Naive thymus-derived CD8-positive, alpha-beta T cell (primary cell): ENCODE measurements at places on chromosomes 16 and 17. TPM values are rescaled to one million over a fixed set of nuclear protein-coding genes. Genes with fewer than 3 reads are reported as not detected.
A peak's percentile ranks its signal among the peaks of the same experiment; 100 is the strongest.

The SSTR5 gene
- total RNA-seq, result not detected

The SEZ6L2 gene
- not detected for total RNA-seq

The KIF2B gene
- not detected for total RNA-seq

The NPEPPS gene
- 101 TPM for total RNA-seq

The GUCY2D gene
- total RNA-seq, result not detected

The CCL5 gene
- total RNA-seq, result 87.4 TPM

The CETP gene
- total RNA-seq, result not detected

The XPO6 gene
- 470 TPM for total RNA-seq

- DNase-seq, result no peak
- H3K27me3 ChIP-seq, result no peaks in the 10 kb centered on the region
- H3K4me1 ChIP-seq, result peaks cover 57% of the 10 kb centered on the region
Observed at GRCh38 chr16:19522397-19522732, 467 bp upstream of the GDE1 start.

DNA sequence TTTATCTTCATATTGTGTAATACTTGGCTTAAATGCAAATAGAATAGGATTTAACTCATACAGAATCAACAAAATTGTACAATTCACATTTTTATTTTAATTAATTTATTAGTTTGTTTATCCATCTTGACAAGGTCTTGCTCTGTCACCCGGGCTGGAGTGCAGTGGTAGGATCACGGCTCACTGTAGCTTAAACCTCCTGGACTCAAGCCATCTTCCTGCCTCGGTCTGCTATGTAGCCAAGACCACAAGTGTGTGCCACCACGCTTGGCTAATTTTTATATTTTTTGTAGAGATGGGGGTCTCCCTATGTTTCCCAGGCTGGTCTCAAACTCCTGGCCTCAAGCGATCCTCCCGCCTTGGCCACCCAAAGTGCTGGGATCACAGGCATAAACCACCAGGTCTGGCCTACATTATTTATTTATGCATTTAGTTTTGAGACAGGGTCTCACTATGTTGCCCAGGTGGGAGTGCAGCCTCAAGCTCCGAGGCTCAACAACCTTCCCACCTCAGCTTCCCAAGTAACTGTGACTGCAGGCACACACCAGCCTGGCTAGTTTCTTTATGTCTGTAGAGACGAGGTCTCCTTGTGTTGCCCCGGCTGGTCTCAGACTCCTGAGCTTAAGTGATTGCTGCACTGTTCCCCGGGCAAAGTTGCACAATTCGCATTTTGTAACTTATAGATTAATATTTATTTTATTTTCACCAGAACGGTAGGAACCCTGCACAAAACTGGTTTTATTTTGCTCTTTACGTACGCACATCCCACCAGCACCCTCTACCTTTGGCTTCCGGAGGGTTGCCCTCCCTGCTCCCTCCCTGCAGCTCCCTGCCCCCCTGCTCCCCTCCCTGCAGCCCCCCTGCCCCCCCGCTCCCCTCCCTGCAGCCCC lies 4.9 kb downstream of the DPEP1 start:
- no peaks in the 10 kb centered on the region for H3K36me3 ChIP-seq
- H3K4me3 ChIP-seq, result no peak overlapping the region
- peaks cover 10% of the 10 kb centered on the region for H3K4me1 ChIP-seq
- no peak overlapping the region for H3K27ac ChIP-seq

DNA sequence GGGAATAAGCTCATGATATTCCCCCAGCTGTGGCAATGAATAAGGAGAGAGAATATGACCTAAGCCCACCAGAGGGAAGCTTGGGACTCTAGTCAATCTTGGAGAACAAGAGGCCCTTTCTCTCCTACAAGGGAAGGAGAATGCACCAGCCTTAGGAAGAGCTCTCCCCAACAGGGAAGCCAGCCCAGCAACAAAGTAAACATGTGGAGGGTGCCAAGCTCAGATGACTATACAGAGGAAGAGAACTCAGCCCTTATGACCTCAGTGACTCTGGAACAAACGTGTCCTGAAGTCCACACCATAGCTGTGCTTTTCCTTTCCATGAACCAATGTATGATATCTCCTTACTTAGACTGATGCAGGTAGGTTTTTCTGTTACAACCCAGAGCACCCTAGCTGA lies 219.7 kb downstream of the GSG1L start:
- DNase-seq, result no peak
- no peak overlapping the region for H3K4me3 ChIP-seq
- H3K27me3 ChIP-seq, result peaks cover 11% of the 10 kb centered on the region
- H3K36me3 ChIP-seq, result no peaks in the 10 kb centered on the region

DNA sequence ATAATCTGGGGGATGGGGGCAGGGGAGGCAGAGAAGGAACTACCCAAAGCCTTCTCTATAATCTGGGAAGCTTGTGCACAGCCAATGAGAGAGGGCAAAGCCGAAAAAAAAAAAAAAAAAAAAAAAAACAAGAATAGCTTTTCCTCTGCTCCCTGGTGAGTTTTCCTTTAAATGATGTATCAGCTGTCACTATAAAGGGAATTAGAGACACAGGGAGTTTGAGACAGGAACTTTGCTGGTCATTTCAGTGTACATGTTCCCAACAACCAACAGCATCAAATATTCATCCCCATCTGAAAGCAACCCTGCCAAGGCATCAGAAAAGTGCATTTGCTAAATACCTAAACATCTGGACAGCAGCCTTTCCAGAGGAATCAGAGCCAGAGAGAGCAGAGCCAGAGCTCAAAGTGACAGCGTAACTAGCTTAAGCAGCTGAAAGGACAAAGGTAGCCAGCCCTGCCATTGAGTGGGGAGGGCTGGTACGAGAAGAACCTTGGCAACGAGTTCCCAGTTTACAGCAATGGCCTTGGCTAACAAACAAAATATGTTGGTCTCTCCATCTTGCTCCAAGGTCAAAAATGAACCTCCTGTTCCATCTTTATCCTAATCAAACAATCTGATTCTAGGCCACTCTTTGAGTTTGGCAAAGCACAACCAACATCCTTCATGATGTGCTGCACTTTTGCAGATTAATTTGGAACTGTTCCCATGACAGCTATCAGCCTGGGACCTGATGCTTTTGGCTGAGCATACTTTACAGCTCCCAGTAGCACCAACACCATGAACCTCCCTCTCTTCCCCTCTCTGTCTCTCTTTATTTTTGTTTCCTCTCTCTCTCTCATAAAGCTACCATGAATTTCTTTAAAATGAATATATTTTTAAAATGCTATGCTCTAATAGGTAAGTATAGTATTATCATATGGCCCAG lies 143.7 kb upstream of the GNAO1 start:
- H3K36me3 ChIP-seq, result no peaks in the 10 kb centered on the region
- H3K27me3 ChIP-seq, result peaks cover 10% of the 10 kb centered on the region
- no peak overlapping the region for H3K27ac ChIP-seq
- DNase-seq, result no peak

GRCh38 chr16:86042393-86042792 lies 143.4 kb downstream of the IRF8 start:
- H3K4me3 ChIP-seq, result no peak overlapping the region
- peaks cover 18% of the 10 kb centered on the region for H3K27me3 ChIP-seq
- peaks cover 25% of the 10 kb centered on the region for H3K4me1 ChIP-seq
- H3K36me3 ChIP-seq, result no peaks in the 10 kb centered on the region
- no peak for DNase-seq

DNA sequence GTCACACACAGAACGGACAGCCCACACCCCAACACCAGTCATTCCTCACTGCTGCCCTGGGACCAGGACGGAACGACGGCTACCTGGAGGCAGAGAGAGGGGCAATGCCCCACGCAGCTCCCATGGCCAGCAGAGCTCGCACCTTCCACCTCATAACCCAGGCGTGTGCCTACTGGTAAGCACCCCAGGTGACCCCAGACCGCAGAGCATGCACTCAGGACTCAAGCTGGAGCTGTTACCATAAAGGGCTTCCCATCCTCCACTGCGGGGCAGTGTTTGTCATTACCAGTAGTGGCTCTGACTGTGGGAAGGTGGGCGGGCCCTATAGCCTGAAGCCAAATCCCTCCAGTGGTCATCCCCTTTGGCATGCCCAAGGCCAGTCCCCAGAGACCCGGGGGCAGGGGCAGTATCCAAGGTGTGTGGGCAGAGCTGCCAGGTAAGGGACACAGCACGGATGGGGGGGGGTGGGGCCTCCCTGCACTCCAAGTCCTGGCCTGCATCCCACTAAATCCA lies 4.7 kb upstream of the BCAR1 start:
- H3K27me3 ChIP-seq, result peaks cover 74% of the 10 kb centered on the region
- H3K4me3 ChIP-seq, result no peak overlapping the region
- peaks cover 5% of the 10 kb centered on the region for H3K4me1 ChIP-seq

DNA sequence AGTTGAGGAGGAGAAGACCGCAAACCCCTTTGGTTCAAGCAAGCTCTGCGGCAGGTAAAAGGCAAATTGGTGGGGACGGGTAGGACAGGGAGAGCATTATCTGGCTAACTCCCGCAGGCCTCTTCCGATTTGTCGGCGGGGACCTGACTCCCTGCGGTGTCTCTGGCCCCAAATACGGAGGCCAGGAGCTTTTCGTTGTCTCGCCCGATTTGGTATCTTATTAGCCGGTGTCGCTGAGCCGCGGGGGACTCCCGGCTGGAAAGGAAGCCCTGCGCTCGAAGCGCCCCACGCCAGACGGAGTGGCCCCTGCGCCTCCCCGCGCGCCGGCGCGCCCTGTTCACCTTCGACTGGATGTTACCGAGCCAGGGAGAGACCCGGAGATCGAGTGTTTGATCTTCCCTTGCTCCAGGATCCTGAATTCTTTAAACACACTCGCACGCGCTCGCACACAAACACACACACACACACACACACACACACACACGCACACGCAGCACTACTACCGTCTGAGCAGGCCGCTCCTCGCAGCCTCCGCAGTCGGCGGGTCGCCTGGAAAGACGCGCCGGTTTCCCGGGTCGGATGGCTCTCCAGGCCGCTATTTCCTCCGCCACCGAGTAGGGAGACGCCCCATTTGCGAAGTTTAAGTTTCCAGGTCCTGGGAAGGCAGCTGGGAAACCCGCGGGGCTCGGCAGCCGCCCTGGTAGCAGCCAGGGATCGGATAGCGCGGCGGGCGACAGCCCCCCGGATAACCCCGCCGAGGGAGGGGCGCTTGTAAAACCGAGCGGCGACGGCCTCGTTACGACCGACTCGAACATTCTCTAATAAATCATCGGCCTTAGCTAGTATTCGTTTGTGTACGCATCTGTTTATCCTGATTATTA lies 3.3 kb downstream of the PRAC1 start:
- peak overlapping the region; percentile 63 for H3K4me3 ChIP-seq
- peaks cover 27% of the 10 kb centered on the region for H3K4me1 ChIP-seq
- DNase-seq, result no peak
- H3K27me3 ChIP-seq, result peaks cover 87% of the 10 kb centered on the region

DNA sequence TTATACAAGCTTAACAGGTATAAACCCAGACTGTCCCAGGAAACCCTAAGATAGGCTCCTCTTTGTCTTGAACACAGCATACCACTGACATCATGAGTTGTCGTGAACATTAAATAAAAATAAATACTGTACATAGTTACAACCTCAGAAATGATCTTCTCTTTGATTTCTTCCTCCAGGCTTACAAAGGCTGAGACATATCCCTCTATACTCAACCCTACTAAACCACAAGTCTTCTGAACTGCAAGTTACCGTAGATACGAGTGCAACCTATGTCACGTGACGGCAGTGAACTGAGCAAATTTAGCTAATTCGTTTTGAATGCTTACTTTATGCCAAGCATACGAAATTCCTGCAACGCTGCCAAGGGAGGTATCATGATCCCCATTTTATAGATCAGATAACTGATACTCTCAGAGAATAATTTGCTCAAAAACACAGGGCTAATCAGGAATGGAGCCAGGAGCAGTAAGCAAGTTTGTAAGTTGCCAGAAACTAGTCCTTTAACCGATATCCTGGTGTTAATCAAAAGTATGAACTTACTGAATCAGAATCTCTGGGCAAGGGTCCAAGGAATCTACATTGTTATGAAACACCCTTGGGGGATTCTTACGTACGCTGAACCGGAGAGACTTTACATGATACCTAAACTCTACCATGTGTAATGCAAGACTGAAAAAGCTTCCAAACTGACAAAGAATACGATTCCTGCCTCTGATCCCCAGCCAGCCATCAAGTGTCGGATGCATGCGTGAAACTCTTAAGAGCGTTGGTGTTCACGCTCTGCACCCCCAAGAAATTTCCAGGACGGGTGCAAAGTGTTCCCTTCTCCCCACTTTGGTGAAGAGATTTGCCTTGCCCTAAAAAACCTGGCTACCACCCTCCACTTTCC lies 106.2 kb downstream of the XYLT1 start:
- peak; percentile 82 for DNase-seq
- no peaks in the 10 kb centered on the region for H3K27me3 ChIP-seq
- peak overlapping the region; percentile 79 for H3K4me3 ChIP-seq
- no peaks in the 10 kb centered on the region for H3K36me3 ChIP-seq
- H3K4me1 ChIP-seq, result peaks cover 96% of the 10 kb centered on the region

- H3K27me3 ChIP-seq, result peaks cover 16% of the 10 kb centered on the region
- no peaks in the 10 kb centered on the region for H3K36me3 ChIP-seq
- peak overlapping the region; percentile 81 for H3K4me3 ChIP-seq
- H3K27ac ChIP-seq, result peak overlapping the region; percentile 89
- DNase-seq, result peak; percentile 71
- peaks cover 64% of the 10 kb centered on the region for H3K4me1 ChIP-seq
Observed at GRCh38 chr17:42679492-42680330, 1.9 kb downstream of the CCR10 start.

DNA sequence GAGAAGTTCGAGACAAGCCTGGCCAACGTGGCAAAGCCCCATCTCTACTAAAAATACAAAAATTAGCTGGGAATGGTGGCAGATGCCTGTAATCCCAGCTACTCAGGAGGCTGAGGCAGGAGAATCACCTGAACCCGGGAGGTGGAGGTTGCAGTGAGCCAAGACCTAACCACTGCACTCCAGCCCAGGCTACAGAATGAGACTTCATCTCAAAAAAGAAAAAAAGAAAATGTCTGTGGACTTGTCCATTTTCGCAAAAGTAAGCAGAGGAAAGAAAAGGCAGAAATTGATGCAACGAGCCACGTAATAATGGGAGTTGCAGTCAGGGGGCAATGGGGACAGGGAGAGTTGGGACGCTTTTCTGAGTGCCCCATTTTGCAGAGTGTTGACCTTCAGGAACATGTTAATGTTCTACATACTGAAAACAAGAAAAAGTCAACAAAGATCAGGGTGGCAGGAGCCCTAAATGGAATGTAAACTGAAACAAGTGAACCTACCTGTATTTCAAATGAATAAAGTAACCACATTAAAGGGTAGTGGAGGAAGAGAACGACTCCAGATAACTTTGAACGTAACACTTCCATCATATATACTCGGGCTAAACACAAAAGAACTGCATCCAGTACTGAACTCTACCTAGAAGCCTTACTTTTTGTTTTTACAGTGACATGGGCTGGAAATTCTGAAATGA lies 76.4 kb downstream of the CNGB1 start:
- H3K4me1 ChIP-seq, result peaks cover 3% of the 10 kb centered on the region
- H3K27me3 ChIP-seq, result peaks cover 14% of the 10 kb centered on the region
- H3K4me3 ChIP-seq, result no peak overlapping the region
- H3K27ac ChIP-seq, result peak overlapping the region; percentile 9
- no peaks in the 10 kb centered on the region for H3K36me3 ChIP-seq
- DNase-seq, result no peak

- H3K36me3 ChIP-seq, result no peaks in the 10 kb centered on the region
- no peak overlapping the region for H3K4me3 ChIP-seq
- H3K4me1 ChIP-seq, result no peaks in the 10 kb centered on the region
- no peak overlapping the region for H3K27ac ChIP-seq
Observed at GRCh38 chr16:84237994-84238750, 1.6 kb downstream of the KCNG4 start.
